ENCODE measurements at places on chromosomes 7 and 10.

GRCh38 chr10:13270877-13271551, 28.9 kb downstream of the PHYH start:
- DNase-seq: no peak

- no peak for DNase-seq
Observed at GRCh38 chr10:83724471-83725241, 414.7 kb upstream of the GHITM start.

DNA sequence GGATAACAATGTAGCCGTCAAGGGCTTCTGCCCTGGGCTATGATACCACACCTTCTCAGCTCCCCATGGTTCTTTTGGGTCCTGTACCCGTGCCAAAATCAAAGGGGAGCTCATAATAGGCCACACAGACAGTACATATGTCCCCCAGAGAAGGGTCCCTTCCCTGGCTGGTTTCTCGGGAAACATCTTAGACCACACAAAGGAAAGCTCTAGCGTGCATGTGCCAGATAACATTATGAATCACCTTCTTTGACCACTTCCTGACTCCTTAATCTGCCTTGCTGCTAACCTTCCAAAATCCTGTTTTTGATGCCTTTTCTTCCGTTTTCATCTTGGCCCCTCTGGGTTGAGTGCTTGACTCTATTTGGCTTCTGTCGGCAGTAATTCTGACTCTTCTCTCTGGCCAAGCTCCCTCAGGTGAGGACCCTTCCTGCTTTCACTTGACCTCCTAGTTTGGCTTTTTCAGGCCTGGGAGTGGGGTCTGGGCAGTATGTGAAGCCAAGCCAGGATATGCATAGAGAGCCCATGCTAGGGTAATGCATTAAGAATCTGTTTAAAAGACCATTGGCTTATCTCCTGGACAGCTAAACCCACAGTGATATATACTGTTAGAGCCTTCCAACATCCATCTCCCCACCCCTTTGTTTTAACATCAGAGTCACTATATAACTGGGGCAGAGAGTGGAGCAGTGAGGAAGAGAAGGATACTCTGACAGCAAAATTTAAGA, 84.8 kb downstream of the ANLN start:
- no peak for DNase-seq

- no peak for DNase-seq
Observed at GRCh38 chr10:132499367-132499685, 38.3 kb upstream of the INPP5A start.

DNA sequence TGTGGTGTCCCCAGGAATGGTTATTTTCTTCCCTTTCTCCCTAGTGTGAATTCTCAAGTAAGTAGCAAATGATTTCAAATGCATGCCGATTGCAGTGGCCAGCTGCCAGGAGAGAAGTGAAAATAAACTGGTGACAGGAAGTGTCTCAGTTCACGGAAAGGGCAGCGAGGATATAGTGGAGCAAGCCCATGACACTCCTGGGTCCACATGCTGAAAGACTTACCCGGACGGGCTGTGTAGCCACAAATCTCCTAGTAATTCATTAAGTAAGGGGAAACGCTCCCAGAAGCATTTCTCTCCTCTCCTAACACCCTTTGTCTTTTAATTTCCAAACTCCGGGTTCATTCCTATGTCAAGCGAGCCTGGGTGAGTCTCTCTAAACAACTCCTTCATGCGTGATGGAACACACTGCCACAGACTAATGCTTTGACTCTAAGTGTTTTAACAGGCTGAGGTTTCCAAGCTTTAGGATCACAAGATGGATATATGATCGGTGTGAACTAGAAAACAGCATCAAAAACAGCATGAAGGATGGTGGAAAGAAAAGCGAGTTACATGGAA, 125.6 kb downstream of the CYP26A1 start:
- no peak for DNase-seq

GRCh38 chr10:78906734-78907390, 161.9 kb upstream of the ZMIZ1 start:
- DNase-seq: no peak

- no peak for DNase-seq
Observed at GRCh38 chr10:93999401-93999851, 5.7 kb downstream of the PLCE1 start.

Data from DMS 273 treated with DMSO at 0.1 percent for 48 hours (cell line).